Fibroblast of the aortic adventitia (primary cell): ENCODE measurements at places on chromosomes 13 and 19.

DNA sequence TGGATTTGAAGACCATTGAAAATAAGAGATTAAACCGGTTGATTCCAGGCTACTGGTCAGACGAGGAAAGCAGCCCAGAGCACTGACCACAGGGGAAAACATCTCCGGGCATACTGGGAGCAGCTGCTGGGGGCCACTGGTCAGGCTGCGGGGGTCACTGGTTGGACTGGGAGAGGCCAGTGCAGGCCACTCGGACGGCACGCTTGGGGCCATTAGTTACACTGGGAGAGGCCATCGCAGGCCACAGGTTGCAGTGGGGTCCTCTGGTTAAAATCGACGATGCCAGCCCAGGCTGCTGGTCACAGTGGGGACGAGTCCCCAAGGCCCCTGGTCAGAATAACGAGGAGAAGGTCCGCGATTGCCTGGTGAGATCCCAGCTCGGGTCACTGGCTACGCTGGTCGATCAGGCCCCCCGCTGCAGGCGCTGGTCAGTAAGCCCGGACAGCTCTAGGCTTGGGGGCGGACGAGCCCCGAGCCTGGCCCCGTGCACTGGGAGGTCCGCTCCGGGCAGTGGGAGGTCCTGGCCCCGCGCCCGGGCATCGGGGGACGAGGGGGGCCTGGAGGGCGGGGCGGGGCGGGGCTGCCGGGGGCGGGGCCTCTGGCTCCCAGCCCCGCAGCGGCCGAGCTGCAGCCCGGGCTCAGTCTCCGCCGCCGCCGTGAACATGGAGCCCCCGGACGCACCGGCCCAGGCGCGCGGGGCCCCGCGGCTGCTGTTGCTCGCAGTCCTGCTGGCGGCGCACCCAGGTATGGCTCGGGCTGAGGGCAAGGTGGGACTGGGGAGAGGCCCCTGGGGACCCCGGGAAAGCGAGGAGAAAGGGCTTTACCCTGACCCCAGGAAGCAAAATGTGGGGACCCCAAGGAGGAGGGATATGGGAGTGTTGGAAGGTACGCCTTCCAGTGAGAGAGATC lies at the start of gene BCAM:
BCAM (plus strand) TSS at position 641 of the 909 bp plus-strand sequence; CDS start at position 663, 22 bp downstream.
- peak; percentile 54 for DNase-seq

DNA sequence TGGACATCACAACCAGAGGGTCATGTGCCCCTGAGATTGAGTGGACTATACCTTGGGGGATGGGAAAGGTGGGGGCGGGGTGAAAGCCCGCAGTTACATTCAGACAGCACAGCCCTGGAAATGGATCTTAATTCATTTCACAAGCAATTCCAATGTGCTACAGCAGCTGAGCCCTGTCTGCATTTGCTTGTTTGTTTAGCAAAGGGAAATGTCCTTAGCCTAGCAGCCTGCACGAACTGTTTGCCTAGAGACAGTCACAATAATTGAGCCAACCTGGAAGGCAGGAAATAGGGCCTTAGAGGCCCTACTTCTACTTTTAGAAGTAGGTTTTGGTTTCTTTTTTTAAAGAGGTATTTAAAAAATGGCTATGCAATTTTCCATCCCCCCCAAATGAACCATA lies 177.3 kb upstream of the KL start:
- no peak for DNase-seq

- DNase-seq = peak; percentile 93
These were observed 11.4 kb upstream of the USP12 start for GRCh38 chr13:27182844-27183497.

- no peak for DNase-seq
These were observed 12.5 kb downstream of the SAFB start for GRCh38 chr19:5635427-5635826.

DNA sequence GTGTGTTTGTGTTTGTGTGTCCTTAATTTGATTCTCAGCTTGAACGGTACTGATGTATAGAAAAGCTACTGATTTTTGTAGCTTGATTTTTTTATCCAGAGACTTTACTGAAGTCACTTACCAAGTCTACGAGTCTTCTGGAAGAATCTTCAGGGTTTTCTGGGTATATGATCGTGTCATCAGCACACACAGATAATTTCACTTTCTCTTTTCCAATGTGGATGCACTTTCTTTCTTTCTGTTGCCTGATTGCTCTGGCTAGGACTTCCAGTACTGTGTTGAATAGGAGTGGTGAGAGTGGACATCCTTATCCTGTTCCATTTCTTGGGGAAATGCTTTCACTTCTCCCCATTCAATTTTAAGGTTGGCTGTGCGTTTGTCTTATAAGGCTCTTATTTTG lies 7.9 kb upstream of the LILRB1 start:
- DNase-seq = no peak

DNA sequence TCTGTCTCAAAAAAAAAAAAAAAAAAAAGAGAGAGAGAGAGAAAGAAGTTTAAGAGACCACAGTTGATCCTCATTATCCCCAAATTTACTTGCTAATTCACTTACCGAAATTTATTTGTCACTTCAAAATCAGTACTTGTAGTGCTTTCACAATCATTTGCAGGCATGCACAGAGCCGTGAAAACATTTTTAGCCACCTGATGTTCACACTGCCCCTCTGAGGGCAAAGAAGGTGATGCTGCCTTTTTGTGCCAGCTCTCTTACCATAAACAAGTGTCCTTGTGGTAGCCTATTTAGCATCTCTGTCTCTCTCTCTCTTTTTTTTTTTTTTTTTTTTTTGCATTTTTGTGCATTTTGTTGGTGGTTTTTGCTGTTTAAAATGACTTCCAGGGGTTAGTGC lies 24.1 kb upstream of the CASP14 start:
- no peak for DNase-seq

- no peak for DNase-seq
These were observed 45.5 kb downstream of the OLFM4 start for GRCh38 chr13:53074114-53074513.

- DNase-seq = no peak
These were observed 340.5 kb downstream of the ZNF536 start for GRCh38 chr19:30712431-30713337.

DNA sequence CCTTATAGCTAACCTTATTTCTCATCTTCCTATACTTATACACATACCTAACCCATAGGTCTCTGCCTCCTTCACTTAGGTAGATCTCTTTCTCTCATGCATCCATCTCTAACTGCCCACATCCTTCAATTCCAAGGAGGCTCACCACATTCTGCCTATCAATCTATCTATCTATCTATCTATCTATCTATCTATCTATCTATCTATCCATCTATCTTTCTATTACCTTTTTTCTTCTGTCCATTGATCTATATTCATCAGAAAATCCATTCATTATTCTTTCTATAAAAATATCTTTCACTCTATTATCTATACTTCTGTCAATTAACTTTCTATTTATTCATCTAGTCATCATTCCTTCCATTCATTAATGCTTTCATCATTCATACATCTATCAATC lies 11.1 kb upstream of the CYP2A7 start:
- DNase-seq = no peak

- DNase-seq = no peak
These were observed 76.6 kb downstream of the ZIC5 start for GRCh38 chr13:99894840-99895443.

GRCh38 chr13:109779876-109780510 lies 6.4 kb downstream of the IRS2 start:
- no peak for DNase-seq

DNA sequence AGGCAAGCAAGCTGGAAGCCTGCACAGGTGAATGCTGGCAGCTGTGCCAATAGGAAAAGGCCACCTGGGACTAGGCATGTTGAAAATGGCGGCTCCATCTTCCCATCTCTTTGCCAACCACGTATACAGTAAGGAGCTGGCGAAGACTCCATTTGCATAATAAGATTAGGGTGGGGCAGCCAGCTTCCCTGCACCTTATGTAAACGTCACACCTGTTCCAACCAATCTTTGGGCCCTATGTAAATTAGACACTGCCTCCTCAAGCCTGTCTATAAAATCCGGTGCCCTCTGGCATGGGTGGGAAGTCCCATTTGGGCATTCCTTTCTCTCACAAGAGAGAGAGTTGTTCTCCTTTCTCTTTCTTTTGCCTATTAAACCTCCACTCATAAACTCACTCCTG lies 16.8 kb downstream of the ADGRE2 start:
- DNase-seq = no peak

DNA sequence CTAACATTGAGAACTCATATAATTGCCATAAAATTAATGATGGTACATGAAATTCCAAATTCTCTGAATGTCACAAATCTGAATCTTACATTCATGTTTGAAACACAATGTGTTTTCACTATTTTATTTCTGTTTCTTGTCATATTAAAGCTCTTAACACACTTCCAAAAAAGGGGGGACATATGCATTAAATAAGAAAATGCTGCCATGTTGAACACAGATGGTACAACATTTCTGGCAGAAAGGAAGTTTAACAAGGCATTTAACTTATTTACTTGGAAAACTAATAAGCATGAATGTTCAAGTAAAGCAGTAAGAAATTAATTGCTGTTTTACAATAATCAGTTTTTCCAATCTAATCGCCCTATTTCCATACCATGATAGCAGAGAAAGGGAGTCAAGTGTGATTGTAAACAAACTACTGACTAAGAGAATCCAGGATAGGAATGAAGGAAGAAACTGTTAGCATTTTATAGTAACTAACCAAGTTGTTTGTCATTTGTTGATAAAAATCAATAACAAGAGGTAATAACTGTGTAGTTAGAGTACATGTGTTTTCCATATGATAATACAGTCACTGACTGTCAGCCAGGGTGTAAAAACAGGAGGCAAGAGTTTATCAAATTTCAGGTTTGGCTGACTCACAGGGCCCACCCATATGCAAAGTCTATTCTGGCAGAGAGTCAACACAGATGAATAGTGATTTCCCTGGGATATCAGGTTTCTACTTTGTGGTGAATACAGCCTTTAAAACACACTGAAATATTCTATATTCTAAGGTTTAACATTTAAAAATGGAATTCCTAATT lies 5.7 kb upstream of the FOXO1 start:
- DNase-seq = peak; percentile 80

GRCh38 chr19:40687525-40688016 lies 2.9 kb downstream of the NUMBL start:
- DNase-seq = peak; percentile 92

DNA sequence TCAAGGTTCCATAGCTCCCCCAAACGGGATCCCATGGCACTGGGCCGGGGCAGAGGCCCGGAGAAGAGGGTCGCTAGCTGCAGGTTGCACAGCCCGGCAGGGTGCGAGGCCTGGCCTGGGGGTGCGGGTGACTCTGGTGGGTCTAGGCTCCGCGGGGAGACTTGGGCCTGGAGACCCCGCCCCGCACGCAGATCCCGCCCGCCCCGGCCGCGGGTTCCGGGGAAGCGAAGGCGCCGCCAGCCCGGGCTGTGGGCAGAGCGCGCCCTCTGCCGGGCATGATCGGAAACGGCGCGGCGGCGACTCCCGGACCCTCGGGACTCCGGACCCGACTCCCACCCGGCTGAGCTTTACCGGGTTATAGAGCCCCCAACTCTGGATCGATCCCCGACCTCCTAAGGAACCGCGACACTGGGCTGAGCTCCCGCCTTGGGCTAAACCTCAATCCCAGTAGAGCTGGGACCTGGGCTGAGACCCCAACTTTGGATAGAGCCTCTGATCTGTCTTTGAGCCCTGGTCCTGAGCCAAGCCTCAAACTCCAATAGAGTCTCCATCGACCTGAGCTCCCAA lies 3.1 kb upstream of the TNFAIP8L1 start:
- peak; percentile 37 for DNase-seq

- DNase-seq = no peak
These were observed 5.8 kb downstream of the CD320 start for GRCh38 chr19:8302357-8302691.

GRCh38 chr13:107969546-107969945 lies 245.8 kb downstream of the LIG4 start:
- no peak for DNase-seq

GRCh38 chr19:38684078-38684861 lies 36.8 kb downstream of the ACTN4 start:
- DNase-seq = peak; percentile 95

- no peak for DNase-seq
These were observed 17.0 kb upstream of the COX7A1 start for GRCh38 chr19:36169084-36169760.

DNA sequence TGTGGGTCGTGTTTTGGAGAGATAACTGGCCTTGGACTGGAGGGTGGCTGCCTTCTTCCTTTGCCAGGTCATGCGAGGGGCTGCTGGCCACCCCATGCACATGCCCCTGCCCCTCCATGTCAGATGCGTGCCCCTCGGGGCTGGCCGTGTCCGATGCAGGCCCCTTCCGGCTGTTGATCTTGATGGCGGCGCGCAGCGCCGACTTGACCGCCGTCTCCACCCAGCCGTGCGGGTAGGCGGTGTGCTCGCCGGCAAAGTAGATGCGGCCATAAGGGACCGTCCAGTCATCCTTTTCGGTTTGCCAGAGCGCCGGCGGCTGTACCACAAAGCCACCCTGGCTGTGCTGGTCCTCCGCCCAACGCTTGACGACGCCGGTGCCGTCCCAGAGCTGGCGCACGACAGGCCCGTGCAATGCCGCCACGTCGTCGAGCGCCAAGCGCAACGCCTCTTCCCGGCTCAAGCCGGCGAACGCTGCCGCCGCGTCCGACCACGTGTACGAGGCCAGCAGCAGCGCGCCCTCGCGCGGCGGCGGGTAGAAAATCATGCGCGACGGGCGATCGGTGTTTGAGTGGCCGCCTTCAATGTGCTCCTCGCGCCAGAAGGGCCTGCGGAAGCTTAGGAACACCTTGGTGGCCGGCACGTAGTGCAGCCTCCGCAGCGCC lies 6.9 kb downstream of the IL4I1 start:
- DNase-seq = peak; percentile 63

GRCh38 chr19:45809643-45810159 lies 5.4 kb downstream of the RSPH6A start:
- peak; percentile 71 for DNase-seq

GRCh38 chr19:30450835-30451321 lies 78.7 kb downstream of the ZNF536 start:
- DNase-seq = no peak

- no peak for DNase-seq
These were observed 17.1 kb downstream of the CLN5 start for GRCh38 chr13:77009011-77009410.

- no peak for DNase-seq
These were observed 41.0 kb downstream of the LHFPL6 start for GRCh38 chr13:39561971-39562370.

- DNase-seq = peak; percentile 95
These were observed 64.2 kb upstream of the GTF2F2 start for GRCh38 chr13:45055902-45056648.

DNA sequence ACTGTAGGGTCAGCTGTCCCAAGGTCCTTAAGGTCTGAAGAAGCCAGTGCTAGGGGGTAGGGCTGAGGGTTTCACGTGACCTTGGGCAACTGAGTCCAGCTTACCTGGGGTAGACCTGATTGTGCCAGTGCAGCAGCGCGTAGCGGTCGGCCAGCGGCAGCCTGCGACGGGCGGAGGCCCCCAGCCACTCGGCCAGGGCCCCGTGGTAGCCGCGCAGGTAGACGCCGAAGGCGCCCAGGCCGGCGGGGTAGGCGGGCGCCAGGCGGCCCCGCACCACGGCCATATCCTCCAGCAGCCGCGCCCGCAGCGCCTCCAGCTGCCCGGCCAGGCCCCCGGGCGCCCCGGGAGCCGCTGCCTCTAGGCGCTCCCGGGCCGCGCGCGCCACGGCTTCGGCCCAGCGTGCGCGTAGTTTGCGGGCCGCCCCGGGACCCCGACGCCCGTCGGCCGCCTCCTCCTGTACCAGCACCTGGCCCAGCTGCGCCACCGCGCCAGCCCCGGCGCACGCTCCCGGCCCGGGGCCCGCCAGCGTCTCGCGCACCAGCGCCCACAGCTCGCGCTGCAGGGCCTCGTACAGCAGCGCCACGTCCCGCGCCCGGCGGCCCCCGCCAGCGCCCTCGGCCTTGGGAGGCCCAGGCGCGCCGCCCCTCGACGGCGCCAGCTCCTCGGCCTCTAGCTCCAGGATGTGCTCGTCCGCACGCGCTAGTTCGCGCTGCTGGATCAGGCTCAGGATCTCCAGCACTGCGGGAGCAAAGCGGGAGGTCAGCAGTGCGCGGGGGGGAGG lies 10.9 kb downstream of the EXOC3L2 start:
- DNase-seq = no peak

GRCh38 chr13:39777527-39778061 lies 122.1 kb downstream of the COG6 start:
- DNase-seq = peak; percentile 84
